ENCODE measurements at places on chromosomes 13 and 19. TPM values are rescaled to one million over a fixed set of nuclear protein-coding genes. Genes with fewer than 3 reads are reported as not detected.

The GGN gene
- total RNA-seq = under 0.01 TPM

The ZNF443 gene
- 1.0 TPM for total RNA-seq

The F2RL3 gene
- total RNA-seq = under 0.01 TPM

The SELENOV gene
- total RNA-seq = not detected

The YJEFN3 gene
- total RNA-seq = 0.43 TPM

The CEACAM20 gene
- total RNA-seq = not detected

The CYP4F11 gene
- total RNA-seq = 4.6 TPM

The PRX gene
- 1.4 TPM for total RNA-seq

The KLK1 gene
- 0.14 TPM for total RNA-seq

The TMEM272 gene
- not detected for total RNA-seq

The SLC15A1 gene
- 1.3 TPM for total RNA-seq

The TMPRSS9 gene
- not detected for total RNA-seq

The NTN5 gene
- total RNA-seq = 0.14 TPM

The CCDC122 gene
- total RNA-seq = 14.5 TPM

The MYO1F gene
- not detected for total RNA-seq

The PSG7 gene
- total RNA-seq = not detected
